Activated CD8-positive, alpha-beta memory T cell treated with anti-CD3 and anti-CD28 coated beads, Interleukin-2, amount 50 U/mL, for 48 hours (primary cell): ENCODE measurements at places on chromosomes 11 and 22.

DNA sequence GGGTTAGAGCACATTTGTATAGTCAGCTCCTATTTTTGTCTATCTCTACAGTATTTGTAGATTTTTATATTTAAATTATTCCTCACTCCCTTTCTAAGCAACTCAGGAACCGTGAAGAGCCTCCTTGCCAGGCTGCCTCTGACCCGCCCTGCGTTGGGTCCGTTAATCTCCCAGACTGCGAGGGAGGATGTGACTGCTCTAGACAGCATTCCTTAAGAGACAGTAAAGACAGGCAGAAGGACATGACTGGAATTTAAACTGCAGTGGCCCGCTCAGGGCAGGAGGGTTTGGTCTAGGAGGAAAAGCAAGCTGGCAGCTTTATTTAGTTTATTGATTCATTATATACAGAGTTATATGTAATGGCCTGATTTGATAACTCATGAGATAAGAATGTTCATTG, 413.7 kb downstream of the TMEM135 start:
- no peak for DNase-seq

- no peak for DNase-seq
Measured at GRCh38 chr11:30260813-30261212, 30.0 kb downstream of the FSHB start.

GRCh38 chr22:46774253-46774979, 12.0 kb downstream of the TBC1D22A start:
- no peak for DNase-seq

DNA sequence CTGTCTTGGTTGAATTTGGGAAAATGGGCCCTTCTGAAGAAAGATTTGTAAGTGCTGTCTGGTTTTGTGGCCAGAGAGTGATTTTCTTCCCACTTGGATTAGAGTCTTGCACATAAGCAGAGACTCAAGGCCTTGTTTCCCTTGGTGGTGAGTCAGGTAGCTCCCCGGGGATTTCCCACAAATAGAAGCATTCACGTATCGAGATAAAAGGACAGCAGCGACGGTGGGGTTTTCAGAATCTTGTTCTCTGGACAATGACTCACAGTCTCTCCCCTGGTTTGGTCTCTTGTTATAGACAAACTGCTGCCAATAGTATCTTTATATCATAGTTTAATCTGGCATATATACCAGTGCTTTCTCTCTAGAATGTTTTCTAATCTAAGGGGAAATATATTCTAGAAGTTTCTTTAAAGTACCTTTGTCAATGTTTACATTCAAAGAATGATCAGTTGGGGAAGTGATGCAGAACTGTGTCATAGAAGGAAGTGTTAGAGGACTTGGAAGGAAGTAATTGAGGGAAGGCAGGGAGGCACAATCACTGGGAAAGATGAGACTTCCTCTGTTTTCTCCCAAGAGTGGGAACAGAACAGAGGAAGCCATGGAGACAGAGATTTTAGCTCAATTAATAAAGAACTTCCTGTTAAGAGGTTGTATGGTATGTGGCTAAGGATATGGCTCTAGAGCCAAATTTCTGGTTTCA, 18.1 kb downstream of the POLA2 start:
- no peak for DNase-seq

DNA sequence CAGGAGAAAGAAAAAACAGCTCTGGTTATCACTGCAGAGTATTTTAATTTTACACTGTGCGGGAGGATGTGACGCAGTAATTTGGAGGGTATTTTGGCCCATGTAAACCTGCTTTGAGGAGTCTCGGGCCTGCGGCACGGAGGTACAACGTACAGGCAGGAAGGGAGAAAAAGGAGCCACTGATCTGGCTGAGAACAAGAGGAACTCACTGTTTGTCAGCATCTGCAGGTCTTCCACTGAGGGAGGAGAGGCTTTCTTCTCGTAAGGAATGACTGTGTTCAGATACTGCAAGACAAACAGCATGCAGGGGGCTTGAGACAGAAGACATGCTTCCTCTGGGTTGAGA, 44.0 kb downstream of the FEZ1 start:
- no peak for DNase-seq

DNA sequence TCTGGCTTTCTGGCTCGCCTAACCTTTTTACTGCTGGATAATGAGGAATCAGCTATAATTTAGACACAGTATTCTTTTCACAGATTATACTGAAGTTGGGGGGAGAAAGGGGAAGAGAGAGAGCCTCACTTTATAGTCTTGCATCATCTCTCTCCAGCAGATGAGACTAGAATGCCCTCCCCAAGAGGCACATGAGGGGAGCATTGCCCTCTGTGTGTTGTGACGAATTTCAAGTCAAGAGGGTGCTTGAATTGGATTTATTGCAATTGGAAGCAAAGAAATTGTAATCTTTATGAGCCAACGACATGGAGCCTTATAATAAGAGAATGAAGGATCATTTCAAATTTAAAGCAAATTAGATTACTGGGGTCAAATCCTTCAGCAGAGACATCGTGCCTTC, 17.6 kb upstream of the CADM1 start:
- no peak for DNase-seq

GRCh38 chr11:4610258-4610935, 2.4 kb upstream of the TRIM68 start:
- DNase-seq = no peak

DNA sequence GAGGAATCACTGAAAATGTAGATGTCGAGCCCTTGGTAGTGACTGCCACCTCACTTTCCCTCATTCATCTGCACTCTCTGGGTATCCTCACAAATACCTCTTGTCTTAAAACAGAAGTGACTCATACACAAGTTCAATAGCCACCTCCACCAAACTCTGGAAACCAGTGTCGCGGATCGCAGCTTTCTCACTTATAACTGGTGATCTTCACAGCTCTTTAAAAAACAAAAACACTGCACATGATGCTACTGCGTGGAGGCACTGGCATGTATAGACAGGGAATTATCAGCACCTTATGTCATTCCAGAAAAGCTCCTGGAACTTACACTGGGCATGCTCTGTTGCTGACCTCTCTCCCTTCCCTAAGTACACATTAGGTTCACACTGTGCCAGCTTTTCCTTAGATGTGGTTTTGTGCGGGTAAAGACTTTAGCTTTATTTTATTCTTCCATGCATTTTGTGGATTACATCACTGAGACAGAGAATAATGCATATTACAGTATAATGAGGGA, 425.5 kb upstream of the CADM1 start:
- no peak for DNase-seq

- DNase-seq = no peak
Measured at GRCh38 chr11:35327829-35328228, 91.5 kb downstream of the SLC1A2 start.
